HFFc6 (cell line): ENCODE measurements at places on chromosomes 7 and 10.

GRCh38 chr7:52925332-52925731, 110.1 kb upstream of the POM121L12 start:
- no peak for DNase-seq

DNA sequence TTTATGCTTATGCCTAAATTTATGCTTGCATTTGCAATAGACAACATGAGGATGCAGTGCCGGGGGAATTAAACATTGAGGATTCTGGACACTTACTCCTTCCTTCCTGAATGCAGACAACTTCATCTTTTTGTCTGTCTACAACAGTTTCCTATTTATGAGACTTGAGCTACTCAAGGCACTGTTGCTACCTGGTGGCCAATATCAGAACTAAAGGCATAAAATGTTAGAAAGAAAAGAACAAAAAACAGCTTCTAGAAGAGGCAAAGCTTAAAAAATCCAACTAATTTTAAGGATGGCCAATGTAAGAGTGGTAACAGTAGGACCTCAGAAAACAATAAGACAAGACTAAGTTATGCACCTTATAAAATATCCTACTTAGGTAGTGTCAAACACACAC, 144.5 kb upstream of the PTN start:
- no peak for DNase-seq

- peak; percentile 3 for DNase-seq
Observed at GRCh38 chr7:1842321-1843221, 172.5 kb downstream of the ELFN1 start.

GRCh38 chr10:86979977-86980448, 11.7 kb downstream of the ADIRF start:
- no peak for DNase-seq

DNA sequence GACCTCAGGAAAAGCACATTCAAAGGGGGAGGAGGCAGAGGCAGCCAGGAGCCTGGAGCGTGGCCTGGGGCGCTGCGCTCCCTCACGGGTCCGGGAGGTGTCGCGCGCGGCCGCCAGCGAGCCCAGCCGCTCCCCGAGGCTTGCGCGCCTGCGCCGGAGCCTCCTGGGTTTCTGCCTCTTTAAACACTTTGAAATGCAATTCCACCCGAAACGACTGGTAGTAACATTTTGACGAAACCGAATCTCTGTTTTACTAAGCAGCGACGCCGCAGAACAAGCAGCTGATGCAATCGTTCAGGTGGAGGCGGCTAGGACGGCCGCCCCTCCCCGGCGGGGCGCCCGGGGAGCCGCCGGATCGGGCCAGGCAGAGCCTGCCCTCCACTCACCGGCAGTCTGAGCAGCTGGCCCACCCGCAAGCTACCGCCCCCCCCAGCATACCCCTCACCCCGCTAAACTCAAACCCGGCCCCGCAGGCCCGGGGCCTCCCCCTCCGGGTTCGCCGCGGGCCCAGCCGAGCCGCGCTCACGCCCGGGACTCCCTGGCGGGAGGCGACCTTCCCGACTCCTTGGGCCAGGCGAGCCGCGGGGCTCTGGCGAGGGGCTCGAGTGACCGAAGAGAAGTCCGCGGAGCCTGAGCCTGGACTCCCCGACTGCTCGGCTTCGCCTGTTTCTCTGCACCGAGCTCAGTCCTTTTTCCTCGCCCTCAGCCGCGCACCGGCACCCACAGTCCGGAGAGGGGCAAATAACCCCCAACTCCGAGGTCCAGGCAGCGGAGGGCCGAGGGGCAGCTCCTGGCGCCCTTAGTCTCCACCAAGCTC, 3.2 kb downstream of the MKX start:
- DNase-seq: peak; percentile 94

- DNase-seq: peak; percentile 26
Observed at GRCh38 chr7:43077732-43078391, 34.6 kb upstream of the HECW1 start.

DNA sequence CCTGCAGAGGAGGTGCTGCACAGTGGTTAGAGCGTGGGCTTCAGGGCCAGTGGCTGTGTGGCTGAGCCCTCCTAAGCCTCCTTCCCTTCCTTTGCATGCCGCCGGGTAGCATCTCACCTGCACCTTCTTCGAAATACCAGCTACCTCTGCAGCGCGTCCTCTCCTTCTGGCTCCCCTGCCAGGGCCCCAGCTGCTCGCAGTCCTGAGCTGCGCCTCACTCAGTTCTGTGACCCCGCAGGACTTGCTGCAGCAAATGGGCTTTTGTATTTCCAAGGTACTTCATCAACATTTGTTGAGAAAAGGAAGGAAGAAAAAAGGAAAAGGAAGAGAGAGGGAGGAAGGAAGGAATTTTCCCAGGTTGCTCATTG, 146.7 kb upstream of the PRR15 start:
- DNase-seq: no peak

- no peak for DNase-seq
Observed at GRCh38 chr7:133511708-133512107, 258.8 kb downstream of the EXOC4 start.

- DNase-seq: no peak
Observed at GRCh38 chr7:435630-436366, 83.8 kb downstream of the PDGFA start.

DNA sequence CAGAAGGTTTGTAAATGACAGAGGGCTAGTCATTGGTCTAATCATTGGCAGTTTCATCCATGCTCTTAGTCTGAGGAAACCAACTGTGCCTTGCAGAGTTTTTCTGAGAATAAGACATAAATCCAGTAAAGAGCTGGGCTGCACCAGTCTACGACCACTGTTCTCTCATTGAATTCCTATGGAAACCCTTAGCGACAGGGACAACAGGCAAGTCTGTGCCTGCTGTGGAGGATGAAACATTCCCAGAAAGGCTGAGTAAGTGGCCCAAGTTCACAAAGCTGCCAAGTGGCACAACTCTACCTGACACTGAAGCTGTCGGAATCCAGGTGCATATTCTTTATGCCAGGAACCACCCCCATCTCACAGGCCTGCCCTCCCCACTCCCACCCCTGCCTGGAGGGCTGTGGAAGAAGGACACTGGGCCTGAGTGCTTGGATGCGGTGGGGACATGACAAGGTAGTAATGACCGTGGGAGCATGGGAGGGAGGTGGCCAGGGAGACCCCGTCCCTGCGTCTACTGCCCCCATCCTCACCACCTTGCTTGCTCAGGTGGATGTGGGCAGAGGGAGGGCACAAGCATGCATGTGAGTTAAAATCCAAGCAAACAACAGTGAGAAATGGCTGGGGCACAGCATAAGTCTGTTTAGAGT, 58.0 kb downstream of the VSTM4 start:
- DNase-seq: no peak

- DNase-seq: no peak
Observed at GRCh38 chr10:124289851-124290795, 128.6 kb downstream of the OAT start.

DNA sequence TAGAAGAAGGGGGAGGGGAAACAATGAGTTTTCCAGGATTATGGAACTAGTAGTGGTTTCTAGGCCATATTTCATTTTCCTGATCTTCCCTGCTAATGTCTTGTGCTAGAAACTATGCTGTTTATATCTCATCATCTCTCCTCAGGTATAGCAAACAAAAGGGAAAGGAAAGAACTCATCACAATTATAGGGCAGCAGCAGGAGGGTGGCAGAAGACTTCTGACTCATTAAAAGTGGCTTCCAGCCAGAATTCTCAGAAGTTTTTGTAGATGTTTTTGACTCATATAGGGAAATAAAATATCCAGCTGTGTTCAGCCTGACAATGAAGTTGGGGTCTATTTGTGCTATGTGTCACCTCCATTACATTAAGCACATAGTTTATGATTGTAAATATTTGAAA, 6.5 kb downstream of the AHR start:
- peak; percentile 84 for DNase-seq

DNA sequence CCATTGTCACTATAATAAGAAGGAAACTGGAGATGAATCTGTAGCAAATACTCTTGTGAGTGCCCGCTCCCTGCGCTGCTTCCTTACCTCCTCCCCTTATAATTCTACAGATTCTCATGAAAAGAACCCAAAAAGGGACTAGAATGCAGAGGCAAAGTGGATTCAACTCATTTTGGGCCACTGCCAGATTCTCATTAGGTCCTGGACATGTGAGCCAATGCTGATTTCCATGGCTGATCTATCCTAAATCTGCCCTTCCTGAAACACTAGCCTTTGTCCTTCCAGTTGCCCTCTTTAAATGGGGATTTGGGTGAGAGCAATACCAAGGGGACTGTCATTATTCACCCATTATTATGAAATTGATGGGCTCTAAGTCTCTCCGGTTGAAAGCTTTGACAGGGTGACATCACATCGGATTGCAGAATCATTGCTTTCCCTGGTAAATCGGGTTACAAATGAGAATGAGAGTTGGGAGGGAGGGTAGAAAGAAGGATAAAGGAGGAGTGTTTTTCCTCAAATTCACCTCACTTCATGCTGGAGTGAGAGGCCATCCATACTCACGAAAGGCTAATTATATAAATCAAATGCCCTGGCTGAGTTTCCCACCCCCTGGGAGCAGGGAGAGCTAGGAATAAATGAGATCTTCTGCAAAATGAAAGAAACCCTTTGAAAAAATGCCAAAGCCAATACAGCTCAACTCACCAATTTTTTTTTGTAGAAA, 37.5 kb downstream of the PTN start:
- no peak for DNase-seq

- DNase-seq: peak; percentile 69
Observed at GRCh38 chr7:46478046-46478445, 557.0 kb upstream of the IGFBP3 start.

GRCh38 chr7:50728184-50728583, 54.5 kb downstream of the GRB10 start:
- peak; percentile 7 for DNase-seq

DNA sequence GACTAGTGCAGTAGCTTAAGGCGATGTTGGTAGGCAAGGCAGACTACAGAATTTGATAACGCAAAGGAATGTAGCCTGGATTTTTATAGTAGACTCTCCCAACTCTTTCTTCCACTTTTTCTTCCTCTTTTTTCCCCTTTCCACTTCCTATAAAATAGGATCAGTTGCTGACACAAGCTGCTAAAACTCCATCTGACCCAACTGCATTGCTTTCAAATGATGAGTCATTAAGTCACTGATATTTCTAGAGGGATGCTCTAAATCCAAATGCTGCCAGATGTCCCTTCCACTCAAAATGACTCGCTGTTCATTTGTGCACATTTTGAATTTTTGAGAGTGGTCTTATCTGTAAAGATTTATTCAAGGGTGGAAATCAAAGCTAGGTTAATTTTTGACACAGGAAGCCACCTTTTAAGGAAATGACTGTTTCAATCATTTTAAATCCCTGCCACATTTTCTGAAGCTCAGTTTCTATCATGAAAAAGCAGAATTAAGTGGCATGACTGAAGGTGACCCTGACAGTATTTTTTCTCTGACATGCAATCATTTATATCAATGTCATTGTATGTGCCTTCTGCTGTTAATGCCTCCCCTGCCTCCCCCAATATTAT, 25.8 kb upstream of the SFMBT2 start:
- DNase-seq: no peak

- no peak for DNase-seq
Observed at GRCh38 chr7:153457746-153458145, 594.5 kb upstream of the DPP6 start.
